ENCODE measurements at places on chromosomes 6 and 20.

- peak; percentile 3 for DNase-seq
These were observed 95.0 kb downstream of the AK9 start for GRCh38 chr6:109595998-109596397.

DNA sequence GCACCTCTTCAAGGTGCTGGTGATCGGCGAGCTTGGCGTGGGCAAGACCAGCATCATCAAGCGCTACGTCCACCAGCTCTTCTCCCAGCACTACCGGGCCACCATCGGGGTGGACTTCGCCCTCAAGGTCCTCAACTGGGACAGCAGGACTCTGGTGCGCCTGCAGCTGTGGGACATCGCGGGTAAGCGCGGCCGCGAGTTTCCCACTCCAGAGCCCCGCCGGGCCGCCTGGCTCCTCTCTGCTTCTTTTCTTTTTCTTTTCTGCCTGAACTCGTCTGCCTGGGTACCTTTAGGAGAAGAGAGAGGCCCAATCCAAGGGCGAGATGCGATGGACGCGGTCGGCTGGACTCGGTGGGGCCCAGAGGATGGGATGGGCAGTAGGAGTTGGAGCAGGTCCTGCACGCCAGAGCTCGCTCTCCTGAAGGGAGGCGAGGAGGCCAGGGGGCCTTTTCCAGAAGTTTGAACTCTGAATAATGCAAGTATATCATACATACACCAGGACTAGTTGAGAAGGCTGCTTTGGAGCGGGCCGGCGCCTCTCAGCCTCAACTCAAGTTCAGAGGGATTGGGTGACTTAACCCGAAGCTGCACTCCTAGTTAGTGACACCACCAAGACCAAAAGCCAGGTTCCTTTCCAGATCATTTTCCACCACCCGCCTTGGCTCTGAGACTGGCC is 445 bp downstream of the RAB32 start:
- no peak for DNase-seq

GRCh38 chr20:57525328-57526086 is 567 bp upstream of the CTCFL start:
- DNase-seq, result no peak

- no peak for DNase-seq
These were observed 18.3 kb upstream of the FOXP4 start for GRCh38 chr6:41527721-41528408.

GRCh38 chr6:28139860-28140543 is 1.7 kb upstream of the ZKSCAN8 start:
- DNase-seq, result no peak

DNA sequence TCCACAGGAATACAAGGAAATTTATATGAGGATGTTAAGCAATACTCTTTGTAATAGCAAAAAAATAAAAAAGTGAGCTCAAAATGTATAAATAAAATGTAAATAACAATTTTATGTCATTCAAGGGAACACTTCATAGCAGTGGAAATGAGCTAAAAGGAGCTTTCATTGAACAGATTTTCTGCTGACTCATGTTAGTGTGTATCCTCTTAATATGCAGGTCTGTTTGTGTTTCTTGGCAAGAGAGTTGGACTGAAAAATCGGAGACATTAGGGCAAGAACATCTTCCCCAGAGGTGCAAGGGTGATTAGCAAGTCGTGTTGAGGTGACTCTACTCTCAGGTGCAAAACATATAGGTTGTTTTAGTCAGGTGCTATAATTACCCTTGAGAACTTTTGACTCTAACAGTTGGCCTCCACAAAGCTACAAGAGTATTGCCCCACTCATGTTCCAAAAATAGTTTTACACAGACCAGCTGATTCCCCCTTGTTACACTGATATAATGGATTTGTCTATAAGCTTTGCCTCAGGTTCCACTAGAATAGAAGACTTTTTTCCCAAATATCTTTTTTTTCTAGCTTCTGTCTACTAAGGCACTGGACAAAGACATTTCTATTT is 702.9 kb downstream of the TENT5A start:
- peak; percentile 4 for DNase-seq

GRCh38 chr20:33372993-33373441 is 28.3 kb downstream of the CDK5RAP1 start:
- no peak for DNase-seq

- no peak for DNase-seq
These were observed 1.6 kb upstream of the NCOA7 start for GRCh38 chr6:125789167-125789566.

DNA sequence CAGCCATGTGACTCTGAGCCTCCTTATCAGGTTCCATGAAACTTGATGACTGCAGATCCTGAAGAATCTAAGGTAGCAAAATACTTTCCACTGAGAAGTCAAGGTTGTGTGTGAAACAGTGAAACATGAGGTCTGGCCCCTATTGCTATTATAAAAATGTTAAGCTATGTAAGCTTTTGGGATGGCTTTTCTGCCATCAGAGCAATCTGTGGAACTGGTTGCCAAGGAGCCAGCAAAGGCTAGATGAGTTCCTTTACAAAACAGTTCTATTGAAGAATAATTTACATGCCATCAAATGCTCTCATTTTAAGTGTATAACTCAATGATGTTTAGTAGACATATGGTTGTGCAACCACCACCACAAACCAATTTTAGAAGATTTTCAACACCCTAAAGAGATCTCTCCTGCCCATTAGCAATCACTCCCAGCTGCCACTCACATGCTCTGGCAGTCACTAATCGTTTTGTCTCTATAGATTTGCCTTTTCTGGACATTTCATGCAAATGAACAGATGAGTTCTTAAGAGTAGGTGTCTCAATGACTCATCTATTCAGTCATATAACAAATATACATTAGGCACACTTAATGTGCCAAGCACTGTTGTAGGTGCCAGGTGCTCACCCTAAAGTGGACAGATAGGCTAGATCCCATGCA is 19.9 kb upstream of the MEP1A start:
- DNase-seq, result no peak

DNA sequence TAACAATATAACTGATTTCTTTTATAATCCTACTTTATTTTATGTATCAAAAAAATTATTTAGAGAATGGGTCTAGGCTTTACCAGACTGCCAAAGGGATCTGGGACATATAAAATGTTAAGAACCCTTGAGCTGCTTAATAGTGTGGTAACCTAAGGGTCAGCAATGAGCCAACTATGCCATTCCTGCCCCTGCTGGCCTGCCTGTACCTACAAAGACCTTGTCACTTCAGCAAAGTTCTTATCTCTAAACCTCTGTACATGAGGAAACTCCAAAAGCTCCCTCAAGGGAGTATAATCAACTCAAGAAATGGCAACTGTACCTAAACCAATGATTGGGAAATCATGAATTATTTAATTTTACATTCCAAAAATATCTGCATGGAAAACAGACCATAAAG is 266.9 kb downstream of the PKHD1 start:
- no peak for DNase-seq

DNA sequence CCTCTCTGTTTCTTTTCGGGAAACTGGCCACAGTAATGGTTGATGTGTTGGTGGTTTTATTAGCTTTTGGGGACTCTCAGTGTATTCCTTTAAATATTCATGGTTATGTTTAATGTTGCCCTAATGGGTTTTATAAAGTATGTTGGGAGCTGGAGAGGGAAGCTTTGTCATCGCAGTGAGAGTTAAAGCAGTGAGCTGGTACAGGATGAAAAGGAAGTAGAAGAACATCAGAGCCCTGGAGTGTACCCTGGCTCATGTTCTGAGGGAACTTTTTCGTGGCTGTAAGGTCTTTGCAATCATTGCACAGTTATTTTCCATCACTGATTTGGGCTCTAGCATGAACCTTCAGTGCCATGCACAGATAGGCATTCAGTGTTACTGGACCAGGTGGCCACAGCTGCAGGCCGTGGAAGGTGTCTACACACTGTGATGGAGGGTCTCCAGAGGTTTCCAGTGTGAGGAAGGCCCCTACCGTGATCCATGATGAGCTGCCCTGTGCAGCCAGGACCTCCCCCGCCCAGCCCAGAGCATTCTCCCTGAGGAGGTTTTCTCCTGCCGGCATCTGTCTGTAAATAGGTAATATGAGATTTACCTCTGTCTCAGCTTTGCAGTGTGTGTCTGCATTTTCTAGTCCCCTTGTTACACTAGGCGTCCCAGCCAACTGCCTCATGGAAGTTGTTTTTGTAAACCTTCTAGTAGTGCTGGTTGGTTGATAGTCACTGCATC is 22.4 kb upstream of the TMEM217 start:
- no peak for DNase-seq

DNA sequence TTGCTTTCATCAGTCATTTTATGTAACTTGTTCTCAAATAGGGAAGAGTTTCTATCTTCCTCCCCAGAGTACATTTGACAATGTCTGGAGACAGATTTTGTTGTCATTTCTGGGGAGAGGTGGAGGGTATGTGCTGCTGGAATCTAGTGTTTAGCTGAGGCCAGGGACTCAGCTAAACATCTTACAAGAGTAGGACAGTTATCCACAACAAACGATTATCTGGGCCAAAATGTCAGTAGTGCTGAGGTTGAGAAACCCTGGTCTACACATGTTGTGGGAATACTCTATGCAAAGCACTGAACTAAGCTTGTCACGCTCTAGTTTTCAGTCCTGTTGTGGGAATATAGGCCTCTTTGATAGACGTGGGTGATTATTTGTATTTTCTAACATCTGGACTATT is 171.4 kb downstream of the CD109 start:
- no peak for DNase-seq

GRCh38 chr20:8375898-8376297 is 243.8 kb downstream of the PLCB1 start:
- no peak for DNase-seq

- DNase-seq, result peak; percentile 13
These were observed 859.8 kb downstream of the MAFB start for GRCh38 chr20:39829256-39829655.

DNA sequence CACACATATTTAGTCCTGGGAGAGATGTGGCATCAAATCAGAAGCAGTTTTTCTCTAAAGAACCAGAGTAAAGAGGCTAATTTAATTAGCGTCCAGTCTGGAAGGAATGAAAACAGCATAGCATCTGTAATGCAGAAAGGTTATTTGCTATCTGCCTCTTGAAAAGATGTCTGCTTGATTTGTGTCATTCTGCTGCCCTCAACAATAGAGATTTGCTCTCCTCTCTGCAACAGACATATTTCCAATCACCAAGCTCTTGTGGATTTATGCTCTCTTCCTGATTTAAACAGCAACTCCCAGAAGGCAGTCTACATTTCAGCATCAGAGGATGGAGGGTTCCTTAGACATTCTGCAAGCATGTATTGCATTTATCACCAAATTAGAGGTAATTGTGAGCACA is 53.5 kb upstream of the AKAP12 start:
- DNase-seq, result no peak

- DNase-seq, result peak; percentile 68
These were observed at the start of the genes TBC1D22B and TMEM217 for GRCh38 chr6:37257634-37258404. Gene TBC1D22B, plus strand, starts transcription at chr6:37257772. Its CDS starts 146 bp downstream, at chr6:37257918. Gene TMEM217, minus strand, starts transcription at chr6:37258144. Its CDS starts 39,114 bp downstream, at chr6:37219030.

DNA sequence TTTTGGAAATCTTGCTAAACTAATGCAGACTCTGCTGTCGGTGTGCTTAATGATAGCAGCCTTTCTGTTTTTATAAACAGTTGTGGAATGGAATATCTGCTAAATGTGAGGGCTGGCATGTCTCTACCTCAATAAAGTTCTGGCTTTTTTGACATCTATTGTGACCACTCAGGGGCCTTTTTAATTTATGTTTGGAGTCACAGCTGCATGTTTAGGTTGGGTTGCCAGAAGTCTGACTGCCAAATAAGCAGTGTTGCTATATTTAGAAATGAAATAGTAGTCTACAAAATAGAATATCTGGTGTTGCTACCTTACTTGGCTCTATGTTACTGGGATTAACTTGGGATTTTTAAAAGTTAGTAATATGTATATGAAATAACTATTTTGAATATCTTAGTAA is 125.1 kb upstream of the LOC128125822 start:
- DNase-seq, result no peak

GRCh38 chr6:168583126-168583525 is 142.1 kb downstream of the SMOC2 start:
- no peak for DNase-seq

DNA sequence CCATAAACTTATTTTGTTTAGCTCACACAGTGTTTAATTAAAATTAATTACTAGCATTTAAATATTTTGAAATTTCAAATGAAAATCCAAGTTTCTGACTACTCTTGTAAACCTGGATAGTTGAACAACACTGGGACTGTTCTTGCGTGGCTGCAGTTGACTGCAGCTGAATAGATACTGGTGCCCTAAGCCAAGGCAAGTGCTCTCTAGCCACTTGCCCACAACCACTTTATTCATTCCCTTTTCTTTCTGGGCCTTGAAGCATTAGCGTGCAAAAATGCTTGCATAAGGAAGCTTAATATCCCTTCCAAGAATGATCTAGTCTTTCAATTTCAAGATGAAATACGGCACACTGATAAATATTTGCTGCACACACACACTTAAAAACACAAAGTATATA is 676.0 kb upstream of the MARCKS start:
- DNase-seq, result no peak

DNA sequence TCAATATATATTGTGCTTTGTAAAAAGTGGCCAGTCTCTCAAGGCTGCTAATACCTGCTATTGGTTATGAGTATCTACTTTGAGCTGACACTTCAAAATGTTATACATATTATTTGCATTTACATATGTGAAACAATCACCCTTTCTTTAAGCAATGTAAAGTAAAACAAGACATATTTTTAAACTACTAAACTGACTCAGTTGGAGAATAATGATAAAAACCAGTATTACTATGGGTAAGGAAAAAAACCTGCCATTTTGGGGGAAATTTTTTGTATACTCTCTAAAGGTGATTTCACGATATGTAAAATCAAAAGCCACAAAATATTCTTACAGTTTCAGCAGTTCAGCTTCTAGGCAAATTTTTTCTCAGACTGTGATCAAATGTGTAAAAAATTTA is 232.3 kb downstream of the PRL start:
- no peak for DNase-seq

DNA sequence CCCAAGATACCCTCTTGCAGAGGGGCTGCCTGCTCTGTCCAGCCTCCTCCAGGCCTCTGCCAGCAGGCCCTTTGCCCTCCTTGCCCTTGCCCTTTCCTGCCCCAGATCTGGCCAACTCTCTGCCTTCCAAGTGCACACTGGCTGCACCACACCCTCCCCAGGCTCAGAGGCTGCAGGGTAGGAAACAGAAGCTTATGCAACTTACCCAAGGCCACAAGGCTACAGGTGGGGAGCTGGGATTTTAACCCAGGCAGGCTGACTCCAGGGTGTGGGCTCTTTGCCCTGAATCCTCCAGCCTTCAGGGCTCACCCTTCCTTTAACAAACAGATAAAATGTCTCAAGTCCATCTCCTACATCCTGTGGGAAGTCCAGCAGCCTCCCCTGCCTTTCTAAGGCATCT is 14.5 kb upstream of the TRAF3IP2 start:
- no peak for DNase-seq

DNA sequence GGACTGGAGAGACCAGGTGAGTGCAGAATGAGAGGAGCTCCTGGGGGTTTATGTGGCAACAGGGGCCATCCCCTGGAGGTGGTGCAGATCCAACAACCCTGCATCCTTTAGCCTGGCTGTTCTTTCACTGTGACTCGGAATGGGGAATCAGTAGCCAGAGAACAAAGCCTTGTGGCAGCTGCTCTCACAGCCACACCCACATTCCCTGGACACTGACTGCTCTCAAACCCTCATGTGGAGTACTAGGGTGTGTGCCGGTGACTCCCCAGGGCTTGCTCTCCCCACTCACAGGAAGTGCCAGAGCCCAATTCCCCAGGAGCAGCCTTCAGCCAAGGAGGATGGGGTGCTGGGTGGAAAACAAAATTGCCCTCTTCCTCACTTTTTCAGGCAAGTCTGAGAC is 30.2 kb upstream of the GGTLC1 start:
- DNase-seq, result no peak

GRCh38 chr6:21942897-21943296 is 349.3 kb downstream of the SOX4 start:
- DNase-seq, result no peak

GRCh38 chr6:90472716-90473115 is 114.2 kb downstream of the MAP3K7 start:
- DNase-seq, result no peak

GRCh38 chr6:19297880-19298279 is 539.3 kb upstream of the ID4 start:
- no peak for DNase-seq
